ENCODE measurements at places on chromosomes 11 and 22.

GRCh38 chr11:33191467-33191866 lies 30.2 kb upstream of the CSTF3 start:
- DNase-seq = no peak

DNA sequence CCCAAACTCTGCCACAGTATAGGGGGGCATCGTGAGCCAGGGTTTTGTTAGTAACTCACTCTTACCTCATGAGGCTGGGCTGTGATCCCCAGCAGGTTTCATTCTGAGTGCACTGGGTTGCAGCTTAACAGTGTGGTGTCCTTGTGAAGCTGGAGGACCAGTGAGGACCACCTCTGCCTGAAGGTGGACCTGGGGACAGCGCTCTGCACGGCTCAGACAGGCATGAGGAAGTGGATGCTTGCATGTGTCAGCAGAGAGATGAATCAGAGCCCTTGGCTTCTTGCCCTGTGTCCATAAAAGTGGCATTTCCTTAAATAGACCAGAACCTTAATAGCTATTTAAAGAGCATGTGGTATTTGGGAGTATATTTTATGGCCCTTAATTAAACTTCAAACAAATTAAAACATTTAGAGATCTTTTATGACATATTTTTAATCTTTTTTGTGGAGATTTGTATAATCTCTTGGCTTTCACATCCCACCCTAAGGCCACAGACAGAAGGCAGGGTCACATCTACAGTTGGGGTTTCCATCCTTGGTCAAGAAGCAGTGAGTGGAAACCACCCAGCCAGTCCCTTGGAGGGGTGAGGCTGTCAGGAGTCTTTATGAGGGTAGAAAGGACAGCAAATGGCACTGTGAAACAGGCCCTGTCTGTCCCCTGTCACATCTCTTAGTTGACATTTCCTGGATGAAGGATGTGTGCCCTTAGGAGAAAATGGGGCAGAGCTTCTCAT lies 24.8 kb upstream of the ADORA2A start:
- DNase-seq = no peak

DNA sequence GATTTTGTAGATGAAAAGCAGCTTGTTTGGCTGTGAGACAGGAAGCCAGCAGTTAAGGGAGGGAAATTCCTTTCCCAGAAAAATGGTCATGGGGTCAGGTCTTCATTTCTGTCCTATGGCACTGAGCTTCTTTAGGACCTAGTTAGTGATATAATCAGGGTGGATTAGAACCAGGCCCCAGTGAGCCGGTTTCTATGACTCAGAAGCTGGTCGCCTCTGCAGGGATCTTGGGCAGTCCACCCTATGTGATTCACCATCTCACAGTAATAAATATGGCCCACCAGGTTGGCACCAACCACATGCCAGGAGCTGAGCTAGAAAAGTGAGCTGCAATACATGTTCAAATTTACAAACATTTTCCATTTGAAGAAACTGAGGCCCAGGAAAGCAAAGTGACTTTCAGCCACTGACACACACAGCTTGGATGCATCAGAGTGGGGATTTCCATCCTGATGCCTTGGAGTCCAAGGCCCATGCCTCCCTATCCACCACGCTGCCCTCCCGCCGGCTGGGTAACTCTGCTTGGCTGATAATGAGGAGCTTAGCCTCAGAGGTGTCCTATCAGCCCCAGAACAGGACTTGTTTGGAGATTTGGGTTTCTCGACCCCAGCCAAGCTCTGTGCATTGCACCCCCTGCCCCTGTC lies 42.0 kb downstream of the CD82 start:
- no peak for DNase-seq

- DNase-seq = no peak
These were observed 40.6 kb downstream of the RAB30 start for GRCh38 chr11:83031127-83031526.

Data from HEK293T (cell line).